ENCODE measurements at places on chromosomes 2 and 18.
A peak's percentile ranks its signal among the peaks of the same experiment; 100 is the strongest.

DNA sequence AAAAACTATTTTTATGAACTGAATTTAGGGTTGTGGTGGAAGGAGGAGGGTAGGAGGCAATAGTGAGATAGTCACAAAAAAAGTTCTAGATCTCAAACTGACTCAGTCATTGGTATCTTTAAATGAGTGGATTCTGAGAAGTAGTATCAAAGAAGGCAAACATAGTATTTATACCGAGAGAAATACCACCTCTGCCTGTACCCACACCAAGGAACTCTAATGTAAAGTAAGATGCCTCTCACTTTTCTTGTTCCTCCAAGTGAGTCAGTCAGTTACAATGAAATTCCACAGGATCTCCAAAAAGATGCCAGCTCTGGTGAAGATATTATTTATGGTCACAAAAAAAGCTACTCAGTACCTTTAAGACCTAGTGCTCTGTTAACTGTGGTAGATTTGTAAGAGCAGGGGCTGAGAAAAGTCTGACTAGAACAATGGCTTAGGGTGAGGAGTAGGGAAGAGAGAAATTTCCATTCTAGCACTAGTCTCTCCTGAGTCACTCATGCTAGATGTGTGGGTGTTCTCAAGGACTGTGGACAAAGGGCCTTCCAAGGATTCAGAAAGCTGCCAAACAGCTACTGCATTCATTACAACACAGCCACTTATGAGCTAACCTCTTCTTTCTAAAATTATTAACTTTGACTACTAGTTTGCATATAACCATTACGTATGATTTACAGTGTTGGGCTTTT is 36.3 kb downstream of the YWHAQ start:
- DNase-seq, result no peak

- peak; percentile 86 for DNase-seq
Observed at GRCh38 chr18:44507729-44508325, 172.9 kb upstream of the SETBP1 start.

DNA sequence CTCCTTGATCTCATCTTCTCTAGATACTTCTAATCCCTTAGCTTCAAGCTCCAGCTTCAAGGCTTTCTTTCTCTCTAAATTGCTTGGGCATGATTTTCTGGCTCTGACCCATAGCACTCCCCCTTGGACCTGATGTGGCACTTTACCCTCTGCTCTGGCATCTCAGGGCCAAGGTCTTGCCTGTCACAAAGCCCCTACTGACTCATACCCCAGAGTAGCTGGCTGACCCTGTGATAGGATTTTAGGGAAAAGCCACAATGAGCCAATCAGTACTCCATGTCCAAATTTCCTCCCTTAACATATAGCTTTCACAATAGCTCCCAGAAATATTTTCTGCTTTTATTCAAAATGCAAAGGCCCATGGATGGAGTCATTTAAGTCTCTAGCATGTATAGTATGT is 488.7 kb upstream of the SPRED2 start:
- no peak for DNase-seq

DNA sequence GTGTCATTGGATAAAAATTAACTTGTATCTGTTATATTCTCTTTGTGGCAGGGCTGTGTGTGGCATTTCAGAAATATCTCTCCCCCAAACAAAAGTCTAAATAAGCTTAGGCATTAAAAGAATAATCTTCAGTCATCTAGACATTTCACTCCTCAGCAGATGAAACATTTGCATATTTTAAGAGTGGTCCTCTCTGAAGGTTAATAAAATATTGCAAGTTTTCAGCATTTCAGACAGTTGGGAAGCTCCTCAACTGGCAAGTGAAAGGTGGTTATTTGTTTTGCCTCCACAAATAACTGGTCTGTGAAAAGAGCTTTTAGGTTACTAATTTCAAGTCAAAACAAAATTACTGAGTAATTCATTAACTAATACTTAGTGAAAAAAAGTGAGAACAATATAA is 462.6 kb downstream of the EPHA4 start:
- DNase-seq, result no peak

DNA sequence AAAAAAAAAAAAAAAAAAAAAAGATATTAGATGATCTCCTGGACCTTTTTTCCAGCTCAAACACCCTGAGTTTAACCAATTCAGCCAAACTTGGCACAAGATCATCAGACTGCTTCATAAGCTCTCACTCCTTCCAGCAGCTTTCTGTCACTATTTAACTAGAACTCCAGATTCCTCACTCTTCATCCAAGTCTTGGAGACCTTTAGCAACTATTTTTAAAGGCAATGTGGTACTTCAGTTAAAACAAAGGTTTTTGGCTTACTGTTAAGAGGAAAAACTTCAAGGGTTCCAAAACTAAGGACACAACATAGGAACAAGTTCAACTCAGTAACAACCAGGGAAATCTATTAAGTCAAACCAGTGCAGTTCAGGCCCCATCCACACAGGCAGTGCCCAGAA is 23.2 kb downstream of the LAMA1 start:
- DNase-seq, result no peak

- DNase-seq, result no peak
Observed at GRCh38 chr18:72119082-72119481, 425.1 kb downstream of the CBLN2 start.

All from CD14-positive monocyte (primary cell).